Heart left ventricle (tissue), 16 donors: ENCODE measurements at places on chromosomes 3 and 15.

DNA sequence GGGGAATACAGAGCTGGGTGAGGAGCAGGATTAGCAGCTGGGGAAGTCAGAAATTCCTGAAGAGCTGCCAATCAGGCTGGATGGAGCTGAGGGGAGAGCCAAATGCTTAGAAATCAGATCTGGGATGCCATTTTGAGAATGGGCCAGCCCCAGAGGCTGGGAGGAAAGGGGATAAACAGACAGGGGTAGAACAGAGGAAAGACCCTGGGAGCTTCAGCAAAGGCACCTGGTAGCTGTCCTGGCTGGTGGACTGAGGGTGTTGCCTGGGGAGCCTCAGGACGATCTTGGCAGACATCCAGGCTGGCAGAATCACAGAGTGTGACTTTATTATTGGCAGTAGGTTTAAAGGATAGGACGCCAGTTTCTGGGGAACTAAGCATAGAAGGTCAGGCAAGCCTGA, 97.8 kb downstream of the SQOR start:
- DNase-seq: peak; percentile 48

DNA sequence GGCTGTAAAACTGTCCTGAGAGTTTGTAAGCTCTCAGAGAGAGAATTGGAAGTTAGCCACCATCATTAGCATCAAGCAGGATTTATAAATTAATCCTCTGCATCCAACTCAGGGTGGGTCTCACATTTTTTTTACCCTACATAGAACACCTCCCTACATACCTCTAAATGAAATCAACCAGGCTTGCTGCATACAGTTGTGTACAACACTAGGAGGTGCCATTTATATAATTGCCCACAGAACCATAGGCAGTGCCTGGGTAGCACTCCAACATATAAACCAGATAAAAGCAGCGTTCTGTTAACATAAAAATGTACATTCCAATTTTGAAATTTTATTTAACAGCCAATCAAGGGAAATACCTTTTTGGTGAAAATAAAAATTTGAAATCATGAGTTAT, 48.2 kb upstream of the SELENOK start:
- no peak for DNase-seq

GRCh38 chr3:175777495-175777894, 918.4 kb downstream of the NAALADL2 start:
- no peak for DNase-seq

DNA sequence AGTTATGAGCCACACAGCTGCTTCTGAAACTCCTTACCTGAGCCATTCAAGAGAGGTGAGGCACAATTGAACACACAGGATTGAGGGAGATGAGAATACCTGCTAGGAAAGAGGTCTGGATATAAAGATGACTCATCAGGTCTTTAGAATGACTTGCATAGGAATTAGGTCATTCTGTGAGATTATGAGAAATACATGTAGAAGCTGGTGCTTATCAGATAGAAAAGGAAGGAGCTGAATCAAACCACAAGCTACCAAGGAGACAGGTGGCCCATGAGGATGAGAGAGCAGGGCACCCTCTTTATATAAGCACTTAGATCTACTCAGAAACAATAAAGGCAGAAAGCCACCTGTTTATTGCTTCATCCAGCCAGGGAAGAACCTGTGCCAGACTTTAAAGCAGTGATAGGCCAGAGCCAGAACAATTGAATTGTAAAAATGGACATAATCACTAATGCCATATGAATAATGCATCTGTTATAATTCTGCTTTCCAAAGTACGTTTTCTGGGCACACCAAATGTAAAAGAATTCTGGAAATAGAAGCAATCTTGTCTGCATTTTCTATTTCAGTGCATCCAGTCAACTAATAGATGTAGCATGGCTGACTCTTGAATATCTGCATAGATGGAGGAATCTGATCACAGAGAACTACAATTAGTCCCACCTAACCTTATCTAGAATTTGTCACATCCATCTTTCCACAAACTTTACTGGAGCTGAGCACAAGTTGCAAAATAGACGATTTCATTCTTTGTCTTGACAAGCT, 74.9 kb downstream of the PIK3R4 start:
- no peak for DNase-seq

DNA sequence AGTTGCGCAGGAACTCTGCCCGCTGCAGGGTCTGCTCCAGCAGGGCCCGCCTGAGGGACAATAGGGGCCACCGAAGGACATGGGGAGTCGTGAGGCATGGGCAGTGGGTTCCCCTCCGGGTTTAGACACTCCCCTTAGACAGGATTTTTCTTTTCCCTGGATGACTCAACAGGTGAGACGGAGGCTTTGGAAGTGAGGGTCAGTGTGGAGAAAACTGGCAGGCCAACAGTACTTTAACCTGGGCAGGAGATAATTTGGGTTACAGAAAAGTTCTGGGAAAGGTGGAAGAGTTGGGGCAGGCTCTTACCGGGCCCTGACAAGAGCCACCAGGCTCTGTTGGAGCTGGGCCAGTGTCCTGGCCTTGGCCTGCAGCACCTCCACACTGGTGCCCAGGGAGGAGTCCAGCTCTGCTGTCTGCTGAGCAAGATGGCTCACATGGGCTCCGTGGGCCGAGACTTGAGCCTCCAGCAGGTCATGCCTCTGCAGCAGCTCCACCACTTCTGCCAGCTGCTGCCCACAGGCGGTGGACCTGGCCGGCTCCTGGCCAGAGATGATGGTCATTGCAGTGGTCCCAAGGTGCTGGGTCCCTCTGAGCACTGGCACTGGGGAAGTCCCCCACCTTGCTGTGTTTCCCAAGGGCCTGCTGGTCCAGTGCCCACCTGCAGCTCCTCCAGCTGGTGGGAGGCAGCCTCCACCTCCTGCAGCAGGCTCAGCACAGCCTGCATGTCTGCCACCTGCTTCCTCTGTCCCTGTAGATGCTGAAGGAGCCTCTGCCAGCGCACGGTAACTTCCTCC, 11.0 kb downstream of the SPTBN5 start:
- DNase-seq: no peak

DNA sequence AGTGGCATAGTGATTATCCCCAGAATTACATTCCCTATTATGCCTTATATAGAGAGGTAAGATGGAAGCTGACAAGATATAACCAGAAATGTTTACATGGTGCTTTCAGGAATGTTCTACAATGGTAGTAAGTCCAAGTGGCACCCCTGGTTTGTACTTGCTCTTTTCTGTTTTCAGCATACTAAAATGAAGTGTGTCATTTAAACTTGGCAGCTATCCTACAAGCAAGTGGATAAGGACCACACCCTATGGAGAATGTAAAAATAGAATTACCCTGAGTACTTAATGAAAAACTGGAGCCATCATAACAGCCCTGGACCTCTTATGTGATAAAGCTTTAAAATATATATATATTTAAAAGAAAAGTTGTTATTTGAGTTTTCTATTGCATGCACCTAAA, 1012.7 kb upstream of the CADM2 start:
- no peak for DNase-seq

DNA sequence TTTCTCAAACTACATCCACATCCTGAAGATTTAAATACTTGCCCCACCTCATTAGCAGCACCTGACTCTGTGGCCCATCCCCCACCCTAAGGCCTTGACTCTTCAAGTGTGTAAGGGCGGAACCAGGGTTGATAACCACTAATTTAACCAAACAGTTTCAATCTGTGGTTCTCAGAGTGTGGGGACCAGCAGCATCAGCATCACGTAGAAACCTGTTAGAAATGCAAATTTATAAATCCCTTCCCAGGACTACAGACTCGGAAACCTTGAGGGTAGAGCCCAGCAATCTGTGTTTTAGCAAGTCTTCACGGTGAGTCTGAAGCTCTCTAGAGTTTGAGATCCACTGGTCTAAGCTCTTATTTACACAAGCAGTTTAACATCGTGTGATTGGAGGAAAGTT, 12.4 kb downstream of the GNB4 start:
- DNase-seq: no peak

DNA sequence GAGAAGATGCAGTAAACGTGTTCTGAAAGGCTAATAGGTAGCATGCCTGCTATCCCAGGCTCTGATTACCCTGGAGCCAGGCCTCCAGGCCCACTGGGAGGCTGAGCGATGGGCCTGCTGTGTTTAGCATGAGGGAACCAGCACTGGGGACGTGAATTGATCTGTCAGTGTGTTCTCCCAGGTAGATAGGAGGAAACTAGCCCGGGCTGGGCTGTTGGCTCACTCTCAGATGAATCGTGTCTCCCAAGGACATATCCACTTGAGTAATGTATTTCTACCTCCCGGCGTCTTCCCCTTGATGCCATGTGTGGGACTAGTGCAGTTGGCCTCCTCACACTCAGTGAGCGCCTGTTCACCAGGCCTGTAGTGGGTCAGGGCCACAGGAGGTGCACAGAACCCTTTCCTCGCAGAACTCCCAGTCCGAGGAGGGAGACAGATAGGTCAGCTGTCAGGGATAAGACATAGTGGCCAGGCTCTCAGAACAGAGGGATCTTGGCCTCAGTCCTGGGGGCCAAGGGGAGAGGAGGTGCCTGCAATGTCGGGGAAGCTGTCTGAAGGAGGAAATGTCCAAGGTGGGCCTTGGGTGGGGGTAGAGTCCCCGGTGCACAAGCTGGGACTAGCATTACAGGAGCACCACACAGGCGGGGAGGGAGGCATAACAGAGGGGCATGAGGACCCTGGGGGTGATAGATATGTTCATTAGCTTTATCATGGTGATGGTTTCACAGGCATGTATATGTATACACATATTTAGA, 111.7 kb downstream of the DNAJB8 start:
- no peak for DNase-seq

GRCh38 chr3:50205413-50206276, 574 bp downstream of the SLC38A3 start:
- peak; percentile 72 for DNase-seq

DNA sequence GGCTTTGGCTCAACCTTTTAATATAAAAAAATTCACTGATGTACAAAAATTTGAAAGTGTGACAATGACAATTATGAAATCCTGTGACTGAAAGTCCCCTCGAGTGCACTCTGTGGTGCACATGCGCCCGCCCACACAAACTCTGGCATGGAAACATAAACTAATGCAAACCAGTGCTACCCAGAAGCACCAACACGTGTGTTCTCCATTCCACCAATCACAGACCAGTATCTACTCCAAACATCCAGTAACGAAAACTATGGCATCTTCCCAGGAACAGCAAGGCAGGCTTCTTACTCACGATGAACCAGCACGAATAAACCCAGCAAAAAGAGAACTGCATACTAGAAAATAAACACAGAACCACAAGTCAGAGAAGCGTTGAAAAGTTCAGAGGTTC, 11.7 kb upstream of the NMB start:
- DNase-seq: no peak

DNA sequence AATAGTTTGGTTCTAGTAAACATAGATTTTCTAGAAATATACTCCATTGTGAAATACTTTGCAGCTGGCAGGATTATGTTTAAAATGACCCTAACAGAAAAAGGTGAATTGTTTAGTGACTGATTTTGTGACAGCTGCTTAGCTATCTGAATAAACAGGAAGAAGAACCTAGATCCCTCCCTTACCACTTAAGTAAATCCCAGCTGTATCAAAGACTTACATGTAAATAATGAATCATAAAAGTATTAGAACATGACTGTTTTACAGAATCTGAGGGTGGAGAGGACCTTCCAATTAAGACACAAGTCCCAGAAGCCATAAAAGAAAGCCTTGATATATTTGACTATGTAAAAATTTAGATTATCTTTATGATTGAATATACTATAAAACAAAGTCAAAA, 15.9 kb downstream of the SLC49A4 start:
- no peak for DNase-seq

GRCh38 chr3:123930445-123930844, 30.6 kb downstream of the CCDC14 start:
- no peak for DNase-seq

DNA sequence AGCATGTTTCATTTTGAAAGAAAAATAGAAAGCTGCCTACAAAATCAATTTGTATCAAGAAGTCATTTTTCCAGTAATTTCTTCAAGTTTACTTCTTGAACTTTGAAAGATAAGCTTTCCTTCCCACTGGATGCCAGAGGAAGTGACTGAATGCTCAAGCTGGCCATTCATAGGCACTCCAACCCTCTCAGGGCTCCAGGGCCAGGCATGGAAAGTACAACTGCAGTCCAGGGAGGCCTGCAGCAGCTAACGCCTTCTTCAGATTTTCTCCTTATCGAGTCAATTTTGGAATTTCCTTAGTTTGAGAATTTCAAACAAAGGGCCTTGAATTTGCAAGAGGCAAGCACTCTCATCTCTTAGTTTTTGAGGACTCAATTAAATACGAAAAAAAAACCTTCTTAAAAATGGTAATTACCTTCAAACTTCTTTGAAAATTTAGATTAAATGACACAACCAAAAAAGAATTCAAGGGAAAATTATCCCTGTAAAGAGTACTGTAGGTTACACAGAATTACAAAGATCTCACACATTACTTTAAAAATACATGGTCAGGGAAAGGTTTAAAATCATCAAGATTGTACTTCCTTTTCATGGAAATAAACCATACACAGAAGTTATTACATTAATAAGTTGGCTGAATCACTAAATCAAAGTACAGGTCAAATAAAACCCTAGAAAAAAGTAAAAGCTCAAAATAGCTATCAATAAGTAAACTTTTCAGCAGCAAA, 2.5 kb downstream of the UBP1 start:
- no peak for DNase-seq

DNA sequence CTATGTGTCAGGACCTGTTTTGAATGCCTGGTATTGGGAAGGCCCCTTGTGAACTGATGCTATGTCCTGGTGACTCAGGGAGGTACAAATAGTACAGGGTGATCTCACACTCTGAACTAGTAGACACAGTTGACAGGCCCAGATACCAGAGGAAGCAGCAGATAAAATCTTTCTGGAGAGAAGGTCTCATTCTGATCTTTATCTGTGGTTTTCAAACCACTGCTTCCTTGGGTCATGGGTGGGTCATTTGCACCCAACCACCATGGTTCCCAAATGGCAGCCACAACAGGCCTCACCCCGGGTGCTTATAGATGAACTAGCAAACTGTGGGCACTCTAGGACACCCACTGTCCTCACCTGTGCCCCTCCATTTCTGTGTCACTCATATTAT, 43.4 kb downstream of the PXYLP1 start:
- DNase-seq: no peak

- DNase-seq: no peak
These were observed 40.2 kb upstream of the TMEM87A start for GRCh38 chr15:42313463-42313862.

- DNase-seq: no peak
These were observed 331.9 kb downstream of the SHQ1 start for GRCh38 chr3:72516361-72516760.

DNA sequence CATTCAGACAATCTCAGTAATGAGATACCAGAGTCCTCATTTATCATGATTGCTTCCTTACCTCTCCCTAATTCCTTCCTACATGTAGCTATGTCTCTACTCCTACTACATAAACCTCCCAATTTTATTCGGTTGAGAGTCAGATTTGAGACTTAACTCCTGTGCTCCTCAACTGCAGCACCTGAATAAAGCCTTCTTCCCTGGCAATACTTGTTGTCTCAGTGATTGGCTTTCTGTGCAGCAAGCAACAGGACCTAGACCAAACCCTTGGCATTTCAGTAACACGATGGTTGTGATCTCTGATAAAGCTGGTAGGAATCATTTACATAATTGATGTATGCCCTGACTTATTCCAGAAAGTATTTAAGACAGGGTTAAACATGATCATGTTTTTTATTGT, 106.7 kb upstream of the NANOGP8 start:
- no peak for DNase-seq

GRCh38 chr15:60720493-60721256, 241.7 kb upstream of the ICE2 start:
- no peak for DNase-seq
